Left colon (tissue), 2 donors: ENCODE measurements at places on chromosomes 7 and 10.

GRCh38 chr7:159280008-159280407, 135.3 kb upstream of the VIPR2 start:
- DNase-seq: no peak

- DNase-seq: no peak
Observed at GRCh38 chr10:117342641-117343040, 32.6 kb downstream of the PDZD8 start.

DNA sequence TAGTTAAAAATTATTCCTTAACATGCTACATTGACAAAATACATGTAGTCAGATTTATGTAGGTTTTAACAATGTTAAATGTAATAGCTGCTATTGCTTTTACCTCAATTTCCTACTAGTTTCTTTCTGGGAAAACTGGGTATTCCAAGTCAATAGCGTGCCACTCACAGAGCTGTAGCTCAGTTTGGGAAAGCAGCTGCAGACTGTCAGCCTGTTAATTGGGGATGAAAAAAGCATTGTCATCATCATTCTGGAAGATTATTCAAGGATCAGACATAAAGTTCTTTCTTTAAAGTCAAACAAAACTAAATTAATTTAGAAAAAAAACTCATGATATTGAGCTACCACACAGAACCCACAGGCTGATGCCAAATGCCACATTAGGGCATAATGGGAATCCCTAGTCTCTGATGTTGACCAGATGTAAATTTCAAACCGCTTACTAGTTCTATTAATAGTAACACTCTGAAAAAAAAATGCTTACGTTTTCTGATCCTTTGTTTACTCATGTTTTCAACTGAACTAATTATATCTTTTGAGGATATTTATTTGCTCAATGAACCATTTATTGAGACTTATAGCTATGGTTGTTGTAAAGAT, 19.6 kb upstream of the AGMO start:
- no peak for DNase-seq

DNA sequence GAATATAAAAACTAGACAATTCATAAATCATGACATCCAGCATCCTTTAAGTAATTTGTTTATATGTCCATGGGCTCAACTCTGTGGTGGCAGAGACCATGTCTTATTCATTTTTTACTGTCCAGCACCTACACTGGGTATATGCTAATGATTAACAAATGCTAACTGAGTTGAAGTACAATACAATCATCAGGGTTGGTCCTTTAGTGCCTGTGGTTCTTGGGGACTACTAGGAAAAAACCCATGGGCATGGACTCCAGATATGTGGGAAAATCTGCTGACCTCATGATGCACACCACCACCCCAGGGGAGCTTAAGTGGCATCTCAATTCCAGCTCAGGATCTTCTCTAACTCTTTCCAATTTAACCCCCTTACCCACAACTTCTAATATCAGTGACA, 85.3 kb upstream of the YAE1 start:
- no peak for DNase-seq

- DNase-seq: no peak
Observed at GRCh38 chr7:14418633-14419032, 429.2 kb upstream of the ETV1 start.

DNA sequence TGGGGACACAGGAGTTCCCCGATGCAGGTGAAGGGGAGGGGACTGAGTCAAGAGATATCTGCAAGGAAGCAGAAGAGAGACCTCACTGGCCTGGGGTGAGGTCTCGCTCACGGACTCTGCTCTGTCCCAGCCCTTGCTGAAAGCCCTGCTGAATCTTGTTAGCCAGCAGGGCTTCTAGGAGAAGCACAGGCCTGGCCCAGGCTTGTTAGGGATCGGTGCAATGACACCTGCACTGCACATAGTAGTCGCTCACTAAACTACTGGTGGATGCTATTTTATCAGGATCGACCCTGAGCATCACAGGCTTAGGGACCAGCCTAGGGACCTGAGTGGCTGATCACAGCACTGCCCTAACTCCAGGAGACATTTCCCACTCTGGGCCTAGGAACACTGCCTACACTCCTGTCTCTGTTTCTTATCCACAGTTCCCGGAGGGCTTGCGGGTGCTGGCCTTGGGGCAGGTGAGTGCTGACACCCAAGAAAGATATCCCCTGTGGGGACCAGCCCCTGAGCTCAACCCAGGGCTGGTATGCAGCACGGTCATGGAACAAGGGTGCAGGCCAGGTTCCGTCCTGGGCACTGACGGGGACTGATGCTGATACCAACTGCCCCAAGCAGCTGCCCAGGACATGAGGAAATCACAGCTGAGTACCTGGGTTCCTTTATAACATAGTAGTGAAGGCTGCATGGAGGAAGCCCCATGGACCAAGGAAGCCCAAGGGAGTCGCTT, 13.0 kb downstream of the ELN start:
- DNase-seq: no peak

DNA sequence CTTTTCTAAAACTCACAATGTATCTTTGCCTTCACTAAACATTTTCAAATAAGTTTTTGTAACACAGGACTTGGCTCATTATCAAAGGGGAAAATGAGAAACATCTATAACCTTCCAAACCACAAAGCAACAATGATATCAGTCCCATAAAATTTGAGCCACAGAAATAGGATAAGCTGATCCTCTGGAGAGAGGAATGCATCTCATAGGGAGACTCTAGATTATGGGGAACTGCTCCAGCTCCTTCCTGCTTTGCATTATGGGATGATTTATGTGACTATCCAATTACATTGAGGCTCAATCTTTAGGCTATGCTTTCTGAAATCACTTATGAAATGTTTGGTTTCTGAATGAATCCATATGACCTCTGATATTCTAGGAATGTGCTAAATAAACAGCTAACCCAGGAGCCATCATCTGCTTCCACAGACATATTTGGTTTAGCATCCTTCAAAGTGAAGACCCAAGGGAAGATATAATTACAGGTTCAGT, 70.4 kb downstream of the CUBN start:
- DNase-seq: no peak
